ENCODE measurements at places on chromosomes 5 and 9.

DNA sequence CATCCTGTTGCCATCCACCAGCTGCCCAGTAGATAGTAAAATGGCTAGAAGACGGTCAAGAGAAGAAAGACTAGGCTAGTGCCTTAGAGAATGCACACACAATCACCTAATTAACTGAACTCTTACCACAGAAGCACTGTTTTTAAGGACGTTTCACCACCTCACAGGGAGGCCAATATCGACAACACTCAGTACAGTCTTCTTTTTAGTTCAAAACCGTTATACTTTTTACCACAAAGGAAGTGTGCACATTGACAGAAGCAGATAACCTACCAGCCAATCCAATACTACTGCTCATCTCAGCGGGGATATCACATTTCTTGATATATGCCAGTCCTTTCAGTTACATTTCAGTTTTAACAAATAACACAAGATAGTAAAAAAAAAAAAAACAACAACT is 122.3 kb downstream of the GNAQ start:
- DNase-seq = no peak

GRCh38 chr5:8538821-8539220 is 669.9 kb downstream of the MTRR start:
- DNase-seq = no peak

DNA sequence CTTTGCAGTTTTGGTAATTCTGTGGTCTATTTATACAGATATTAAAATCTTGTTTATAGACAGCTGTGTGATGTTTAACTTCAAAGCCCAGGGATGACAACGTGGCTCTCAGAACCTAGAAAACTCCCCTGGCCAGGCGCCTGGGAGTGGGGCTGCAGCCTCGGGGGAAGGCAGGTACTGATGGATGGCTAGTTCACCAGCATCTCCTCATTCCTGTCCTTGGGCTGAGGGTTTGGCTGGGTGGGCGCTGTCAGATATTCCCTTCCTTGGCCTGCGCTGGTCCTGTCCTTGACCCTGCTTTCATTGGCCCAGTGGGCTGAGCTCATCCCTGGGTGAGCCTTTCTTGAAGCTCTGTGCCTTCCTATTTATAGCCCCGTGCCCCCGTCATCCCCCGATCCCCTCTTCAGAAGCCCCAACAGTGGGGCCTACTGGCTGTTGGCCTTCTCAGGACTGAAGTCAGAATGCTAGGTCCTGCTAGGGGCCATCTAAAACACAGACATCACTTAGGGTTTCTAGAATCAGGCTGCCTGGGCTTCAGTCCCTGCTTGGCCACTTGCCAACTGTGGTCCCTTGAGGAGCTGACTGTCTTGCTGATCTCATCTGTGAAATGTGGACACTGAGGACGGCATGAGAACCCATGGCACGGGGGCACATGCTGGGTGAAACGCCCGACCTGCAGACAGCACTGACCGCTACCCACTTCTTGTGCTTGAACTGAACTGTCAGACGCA is 20.9 kb downstream of the SH3GLB2 start:
- no peak for DNase-seq

DNA sequence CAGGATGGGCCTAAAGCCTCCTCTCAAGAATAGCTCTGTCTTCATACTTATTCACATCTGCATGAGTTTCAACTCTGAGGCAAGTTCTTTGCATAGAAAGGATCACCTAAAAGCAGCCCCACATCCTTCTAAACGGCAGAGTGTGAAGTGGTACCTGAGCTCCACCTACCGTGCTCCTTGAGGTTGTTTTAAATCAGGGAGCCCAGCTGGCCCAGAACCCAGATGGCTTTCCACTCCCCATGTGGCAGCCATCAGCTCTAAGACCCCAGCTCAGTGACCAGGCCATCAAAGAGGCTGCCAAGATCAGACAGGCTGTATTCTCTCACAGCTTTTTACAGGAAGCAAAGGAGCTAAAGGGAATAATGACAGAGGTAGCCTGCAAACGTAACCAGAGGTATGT is 299.3 kb downstream of the RASEF start:
- no peak for DNase-seq

- DNase-seq = no peak
These were observed 255.3 kb downstream of the KIF4B start for GRCh38 chr5:155268770-155269425.

DNA sequence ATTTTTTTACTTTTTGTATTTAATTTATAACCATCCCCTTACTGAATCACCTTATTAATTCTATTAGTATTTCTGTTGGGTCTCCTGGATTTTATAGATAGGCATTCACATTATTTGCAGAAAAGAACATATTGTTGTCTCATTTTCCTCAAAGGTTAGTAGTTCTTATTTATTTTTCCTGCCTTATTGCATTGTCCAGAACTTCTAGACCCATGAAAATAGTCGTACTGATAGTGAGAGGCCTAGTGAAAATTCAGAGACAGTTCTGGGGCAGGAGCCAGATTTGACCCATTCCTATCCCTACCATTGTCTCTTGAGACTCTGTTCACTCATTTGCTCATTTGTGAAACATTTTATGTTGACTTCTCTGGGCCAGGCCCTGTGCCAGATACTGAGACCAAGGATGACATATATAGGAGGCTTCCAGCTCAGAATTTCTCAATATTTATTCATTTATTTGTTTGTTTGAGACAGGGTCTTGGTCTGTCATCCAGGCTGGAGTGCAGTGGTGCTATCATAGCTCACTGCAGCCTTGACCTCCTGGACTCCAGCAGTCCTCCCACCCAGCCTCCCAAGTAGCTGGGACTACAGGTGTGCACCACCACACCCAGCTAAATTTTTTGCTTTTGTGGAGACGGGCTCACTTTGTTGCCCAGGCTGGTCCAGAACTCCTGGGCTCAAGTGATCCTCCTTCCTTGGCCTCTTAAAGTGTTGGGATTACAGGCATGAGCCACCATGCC is 34.7 kb downstream of the COL27A1 start:
- no peak for DNase-seq

GRCh38 chr9:113851873-113852272 is 24.2 kb upstream of the ZNF618 start:
- DNase-seq = no peak

GRCh38 chr9:88653911-88654310 is 118.9 kb downstream of the NXNL2 start:
- DNase-seq = no peak

- DNase-seq = no peak
These were observed 86.2 kb downstream of the ENTREP1 start for GRCh38 chr9:69411246-69411645.

DNA sequence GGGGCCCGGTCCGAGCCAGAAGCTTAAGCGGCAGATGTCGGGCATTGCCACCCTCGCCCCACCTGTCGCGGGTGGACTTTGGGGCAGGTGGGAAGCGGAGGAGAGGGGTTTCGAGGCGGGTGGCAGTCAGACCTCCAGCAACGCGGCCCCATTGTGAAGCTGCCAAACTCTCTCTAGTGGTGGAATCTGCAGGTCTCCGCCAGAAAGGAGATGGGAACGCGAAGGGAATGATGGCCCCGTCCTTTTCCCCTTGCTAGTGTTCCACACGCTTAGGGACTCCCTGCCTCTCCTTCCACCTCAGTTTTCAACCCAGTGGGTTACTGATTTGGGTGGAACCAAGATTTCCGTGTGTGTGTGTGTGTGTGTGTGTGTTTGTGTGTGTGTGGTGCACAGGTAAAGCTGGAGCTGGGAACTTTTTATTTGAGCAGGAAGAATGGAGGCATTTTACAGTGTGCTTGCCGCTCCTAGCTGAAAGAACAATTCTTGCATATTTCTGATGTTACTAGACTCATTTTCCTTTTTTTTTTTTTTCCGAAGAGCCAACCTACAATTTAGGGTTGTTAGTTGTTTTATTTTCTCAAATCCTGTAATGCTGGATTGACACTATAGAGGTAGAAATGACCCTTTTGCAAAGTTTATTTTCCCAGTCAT is 1.3 kb downstream of the MACIR start:
- DNase-seq = no peak

DNA sequence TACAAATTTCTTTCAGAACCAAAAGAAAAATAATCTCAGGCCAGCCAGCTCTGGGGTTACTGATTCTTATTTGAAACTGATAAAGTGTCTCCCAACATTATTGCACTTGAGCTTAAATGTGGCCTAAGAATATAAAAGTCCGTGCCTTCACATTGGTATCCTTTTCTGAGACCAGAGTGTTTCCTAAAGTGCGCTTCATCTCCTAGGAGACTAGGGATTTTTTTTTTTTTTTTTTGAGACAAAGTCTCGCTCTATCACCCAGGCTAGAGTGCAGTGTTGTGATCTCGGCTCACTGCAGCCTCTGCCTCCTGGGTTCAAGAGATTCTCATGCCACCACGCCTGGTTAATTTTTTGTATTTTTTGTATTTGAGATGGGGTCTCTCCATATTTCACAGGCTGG is 23.6 kb upstream of the KCNIP1 start:
- DNase-seq = no peak

- no peak for DNase-seq
These were observed 22.8 kb upstream of the NDST1 start for GRCh38 chr5:150484964-150485692.

DNA sequence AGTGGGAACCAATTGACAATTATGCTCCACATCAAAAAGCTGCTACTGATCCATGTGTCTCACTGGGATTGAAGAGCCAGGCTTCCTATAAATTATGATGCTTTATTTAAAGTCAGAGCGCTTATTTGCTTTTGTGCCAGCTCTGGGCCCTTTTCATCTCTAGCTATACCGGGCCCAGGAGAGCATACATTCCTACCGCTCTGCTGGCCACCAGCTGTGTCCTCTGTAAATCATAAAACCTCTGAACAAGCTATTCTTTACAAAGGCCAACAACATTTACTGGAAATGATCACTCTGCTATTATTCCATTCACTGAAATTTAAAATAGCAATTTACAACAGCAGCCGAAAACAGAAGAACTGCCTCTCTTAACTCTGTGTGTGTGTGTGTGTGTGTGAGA is 86.6 kb downstream of the ZNF608 start:
- DNase-seq = no peak

DNA sequence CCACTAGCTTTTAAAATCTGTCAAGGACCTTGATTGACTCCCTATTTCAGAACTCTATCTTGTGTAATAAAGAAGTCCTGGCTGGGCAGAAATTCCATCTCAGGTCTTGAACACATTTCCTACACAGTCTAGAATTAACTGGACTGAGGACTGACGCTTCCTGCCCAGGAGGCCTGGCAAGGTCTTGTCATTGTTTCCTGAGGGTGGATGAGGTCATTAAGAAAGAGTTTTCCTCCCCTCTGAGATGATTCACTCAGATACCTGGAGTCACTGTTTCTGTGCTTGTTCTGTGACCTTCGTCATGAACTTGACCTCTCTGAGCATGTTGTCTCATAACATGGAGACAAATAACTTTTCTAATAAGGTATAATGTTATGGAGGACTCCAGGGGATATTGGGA is 10.0 kb downstream of the MTAP start:
- DNase-seq = no peak

DNA sequence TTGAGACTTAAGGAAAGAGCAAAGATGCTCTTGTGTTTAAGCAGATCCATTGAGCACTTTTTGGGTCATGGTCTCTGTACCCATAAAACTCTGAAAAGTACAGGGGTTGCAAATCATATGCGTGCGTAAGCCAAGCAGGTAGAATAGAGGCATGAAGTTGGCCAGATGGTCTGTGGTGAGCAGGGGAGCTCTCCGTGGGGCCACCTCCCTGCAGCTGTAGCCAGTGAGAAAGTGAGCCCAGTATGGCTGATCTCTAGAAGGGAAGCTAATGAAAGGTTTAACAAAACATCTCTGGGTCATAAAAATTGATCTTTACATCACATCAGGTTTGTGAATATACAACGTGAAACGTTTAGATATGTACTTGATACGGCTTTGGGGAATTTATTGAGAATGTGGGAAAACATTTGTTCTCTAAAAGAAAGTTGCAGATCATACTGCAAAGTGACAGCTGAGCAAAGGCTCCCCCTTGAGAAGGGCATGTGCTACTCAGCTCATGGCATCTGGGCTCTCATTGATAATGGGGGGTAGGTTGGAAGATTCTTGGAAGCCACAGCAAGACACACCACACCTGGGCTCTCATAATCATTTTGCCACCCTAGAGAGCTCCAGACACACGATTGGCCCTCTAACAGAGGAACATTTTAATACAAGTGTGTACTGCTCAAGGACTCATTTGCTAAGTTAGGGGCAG is 30.6 kb downstream of the SH3GL2 start:
- no peak for DNase-seq

GRCh38 chr9:112366591-112366990 is 13.3 kb upstream of the HSDL2 start:
- DNase-seq = no peak

Measured in dorsolateral prefrontal cortex (tissue), 122 donors.